Activated CD4-positive, alpha-beta T cell treated with anti-CD3 and anti-CD28 coated beads, Interleukin-2, amount 50 U/mL, for 1 hour (primary cell): ENCODE measurements at places on chromosomes 4 and X.

GRCh38 chr4:74117024-74117534 is 18.1 kb upstream of the CXCL2 start:
- no peak for DNase-seq

GRCh38 chrX:115423086-115423485 is 133.6 kb downstream of the LUZP4 start:
- DNase-seq, result no peak

- DNase-seq, result peak; percentile 55
Observed at GRCh38 chr4:153521999-153522801, 56.0 kb downstream of the TMEM131L start.

DNA sequence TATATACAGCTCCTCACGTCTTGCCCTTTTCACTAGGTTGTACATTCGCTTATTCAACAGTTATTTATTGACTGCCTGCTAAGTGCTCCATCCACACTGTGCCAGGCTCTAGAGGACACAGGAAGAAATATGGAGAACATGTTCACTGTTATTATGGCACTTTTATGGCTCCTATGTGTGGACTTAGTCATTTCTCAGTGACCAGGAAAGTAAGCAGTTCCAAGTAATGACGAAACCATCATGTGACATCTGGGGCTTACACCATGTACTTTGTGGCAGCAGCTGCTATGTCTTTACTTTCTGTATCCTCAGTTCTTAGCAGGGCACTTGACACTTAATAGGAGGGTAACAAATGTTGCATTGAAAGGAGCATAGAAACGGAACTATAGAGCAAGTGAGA is 278.0 kb downstream of the ANK2 start:
- DNase-seq, result no peak

- no peak for DNase-seq
Observed at GRCh38 chr4:114999880-115000279, 113.5 kb downstream of the NDST4 start.

DNA sequence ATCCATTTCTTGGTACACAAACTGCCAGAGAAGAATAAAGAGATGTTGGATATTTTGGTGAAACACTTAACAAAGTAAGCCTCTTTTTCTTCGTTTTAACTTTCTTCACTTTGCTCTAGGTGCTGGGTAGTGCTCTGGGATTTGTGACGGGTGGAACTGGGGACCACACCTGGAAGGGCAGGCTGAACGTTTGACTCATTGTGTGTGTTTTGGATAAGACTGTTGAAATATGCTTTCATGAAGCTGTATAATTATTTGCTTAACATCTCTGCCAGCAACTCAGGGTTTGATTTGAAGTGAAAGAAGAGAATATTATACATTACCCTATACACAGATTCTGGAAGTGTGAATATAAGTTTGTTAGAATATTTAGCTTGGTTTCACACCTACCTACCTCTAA is 233.2 kb downstream of the ARHGAP10 start:
- no peak for DNase-seq

GRCh38 chrX:148534291-148534690 is 33.9 kb downstream of the AFF2 start:
- no peak for DNase-seq

DNA sequence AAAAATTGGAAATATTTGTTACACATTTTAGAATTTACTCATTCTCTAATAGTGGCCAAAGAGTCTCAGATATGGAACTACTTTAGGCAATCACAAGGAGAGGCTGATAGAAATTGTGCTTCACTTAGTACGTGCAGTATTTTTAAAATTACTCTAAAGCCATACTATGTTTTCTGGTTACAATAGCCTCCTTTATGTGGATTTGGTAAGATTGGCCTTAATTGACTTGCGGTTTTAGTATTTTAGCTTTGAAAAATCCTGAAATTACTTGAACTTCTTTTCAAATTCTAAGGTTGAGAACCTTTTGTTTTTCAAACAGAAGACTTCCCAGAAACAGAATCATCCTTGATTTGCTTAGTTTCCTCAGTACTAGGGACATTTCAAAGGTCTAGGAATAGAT is 215.2 kb downstream of the SLC4A4 start:
- DNase-seq, result no peak

DNA sequence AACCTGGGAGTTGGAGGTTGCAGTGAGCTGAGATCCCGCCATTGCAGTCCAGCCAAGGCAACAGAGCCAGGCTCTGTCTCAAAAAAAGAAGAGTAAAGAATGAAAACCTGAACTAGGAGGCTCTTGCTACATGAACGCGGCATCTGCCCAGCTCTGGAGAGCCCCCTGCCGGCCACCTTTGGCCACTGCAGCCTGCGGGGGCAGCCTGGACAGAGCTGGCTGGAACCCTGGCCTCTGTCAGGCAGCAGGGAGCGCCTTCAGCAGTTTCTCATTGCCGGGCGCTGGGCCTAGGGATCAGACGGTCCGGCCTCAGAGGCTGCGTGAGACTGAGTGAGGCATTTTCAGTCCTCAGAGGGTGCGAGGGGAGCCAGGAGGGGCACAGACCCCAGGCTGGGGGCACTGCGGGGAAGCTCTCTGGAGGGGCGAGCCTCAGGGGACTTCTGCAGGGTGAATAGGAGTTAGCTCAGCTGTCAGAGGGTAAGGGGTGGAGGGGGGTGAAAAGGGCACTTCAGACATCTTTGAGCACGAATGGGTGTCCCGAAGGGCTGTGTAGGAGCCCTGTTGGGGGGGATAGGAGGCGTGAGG is 17.5 kb downstream of the DOK7 start:
- DNase-seq, result peak; percentile 73

DNA sequence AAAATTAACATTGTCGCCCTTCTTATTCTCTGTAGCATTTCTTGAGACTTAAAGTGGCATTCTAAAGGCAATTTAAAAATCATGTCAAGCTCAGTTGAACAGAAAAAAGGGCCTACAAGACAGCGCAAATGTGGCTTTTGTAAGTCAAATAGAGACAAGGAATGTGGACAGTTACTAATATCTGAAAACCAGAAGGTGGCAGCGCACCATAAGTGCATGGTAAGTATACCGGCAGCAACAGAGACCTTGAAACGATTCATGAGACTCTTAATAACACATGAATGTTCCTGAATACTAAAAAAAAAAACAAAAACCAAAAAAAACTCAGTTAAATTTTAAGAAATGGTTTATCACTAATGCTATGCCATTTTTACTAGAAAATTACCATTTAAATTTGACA is 82.4 kb upstream of the HPRT1 start:
- DNase-seq, result peak; percentile 4

- DNase-seq, result no peak
Observed at GRCh38 chrX:84865113-84865512, 138.6 kb upstream of the APOOL start.

DNA sequence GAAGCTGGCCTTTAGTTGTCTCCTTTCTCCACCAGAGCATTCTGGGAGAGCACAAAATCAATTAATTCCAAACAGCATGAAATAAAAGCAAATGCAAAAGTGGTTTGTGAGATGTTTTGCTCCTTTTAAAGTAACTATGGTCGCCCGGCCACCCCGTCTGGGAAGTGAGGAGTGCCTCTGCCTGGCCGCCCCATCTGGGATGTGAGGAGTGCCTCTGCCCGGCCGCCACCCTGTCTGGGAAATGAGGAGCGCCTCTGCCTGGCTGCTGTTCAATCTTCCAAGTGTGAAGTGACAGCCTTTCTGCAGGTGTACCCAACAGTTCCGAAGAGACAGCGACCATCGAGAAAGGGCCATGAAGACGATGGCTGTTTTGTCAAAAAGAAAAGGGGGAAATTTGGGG is 381.3 kb upstream of the FGF16 start:
- DNase-seq, result no peak

DNA sequence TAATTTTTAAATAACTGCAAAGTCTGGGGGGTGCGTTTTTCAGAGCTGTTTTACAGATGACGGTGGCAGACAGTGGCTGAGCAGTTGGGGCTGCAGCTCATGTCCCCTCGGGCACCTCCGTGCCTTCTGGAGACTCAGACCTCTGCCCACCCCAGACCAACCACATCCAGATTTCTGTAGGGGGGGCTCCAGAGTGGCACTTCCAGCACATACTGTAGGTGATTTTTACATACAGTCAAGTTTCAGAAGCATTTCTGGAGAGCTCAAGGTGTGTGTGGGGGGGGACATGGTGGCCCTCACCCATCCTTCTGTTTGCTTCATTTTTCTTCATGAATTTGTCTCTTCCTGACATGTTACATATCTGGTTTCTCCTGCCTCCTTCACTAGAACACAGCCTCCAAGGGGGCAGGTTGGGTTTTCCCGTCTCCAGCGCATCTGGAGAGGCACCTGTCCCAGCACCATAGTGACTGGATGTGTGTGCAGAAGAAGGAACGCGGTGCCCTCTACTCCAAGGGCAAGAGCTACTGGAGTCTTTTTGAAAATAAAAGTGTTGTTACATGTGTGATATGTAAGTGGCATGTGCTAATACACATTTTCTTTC is 37.5 kb downstream of the TMEM271 start:
- DNase-seq, result no peak

DNA sequence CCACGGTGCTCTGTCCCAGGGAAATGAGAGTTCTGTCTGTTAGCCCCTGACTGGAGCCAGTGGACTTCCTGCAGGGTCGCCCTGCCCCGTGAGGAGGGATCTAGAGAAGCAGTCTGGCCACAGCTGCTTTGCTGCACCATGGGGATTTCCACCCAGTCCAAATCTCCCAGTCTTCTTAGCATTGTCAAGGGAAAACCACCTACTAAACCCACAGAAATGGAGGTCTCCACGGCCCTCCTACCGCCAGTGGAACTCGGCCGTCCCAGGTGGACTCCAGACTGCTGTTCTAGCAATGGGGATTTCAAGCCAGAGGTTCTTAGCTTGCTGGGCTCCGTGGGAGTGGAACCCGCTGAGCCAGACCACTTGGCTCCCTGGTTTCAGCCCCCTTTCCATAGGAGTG is 133.3 kb upstream of the PCDH7 start:
- no peak for DNase-seq

DNA sequence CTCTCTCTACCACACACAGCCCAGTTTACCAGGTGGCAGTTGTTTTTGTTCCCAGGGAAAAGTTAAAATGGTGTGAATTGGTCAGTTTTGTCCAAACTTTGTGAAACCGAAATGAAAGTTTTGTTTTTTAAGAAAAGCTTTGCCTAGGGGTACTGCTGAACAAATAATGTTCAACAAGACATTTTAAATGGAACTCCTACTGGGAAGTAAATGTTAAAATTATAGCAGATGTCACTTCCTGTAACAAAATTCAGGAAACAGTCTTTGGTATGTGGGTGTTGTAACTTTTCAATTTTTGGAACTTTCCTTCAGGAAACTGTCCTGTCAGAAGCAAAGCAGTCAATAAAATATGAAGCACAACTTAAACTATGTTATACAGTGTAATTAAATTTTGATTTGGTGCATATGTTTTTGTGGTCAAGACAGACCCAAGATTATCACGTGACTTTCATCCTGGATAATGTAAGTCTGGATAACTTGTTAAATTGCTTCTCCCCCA is 79.5 kb downstream of the AFF1 start:
- no peak for DNase-seq

DNA sequence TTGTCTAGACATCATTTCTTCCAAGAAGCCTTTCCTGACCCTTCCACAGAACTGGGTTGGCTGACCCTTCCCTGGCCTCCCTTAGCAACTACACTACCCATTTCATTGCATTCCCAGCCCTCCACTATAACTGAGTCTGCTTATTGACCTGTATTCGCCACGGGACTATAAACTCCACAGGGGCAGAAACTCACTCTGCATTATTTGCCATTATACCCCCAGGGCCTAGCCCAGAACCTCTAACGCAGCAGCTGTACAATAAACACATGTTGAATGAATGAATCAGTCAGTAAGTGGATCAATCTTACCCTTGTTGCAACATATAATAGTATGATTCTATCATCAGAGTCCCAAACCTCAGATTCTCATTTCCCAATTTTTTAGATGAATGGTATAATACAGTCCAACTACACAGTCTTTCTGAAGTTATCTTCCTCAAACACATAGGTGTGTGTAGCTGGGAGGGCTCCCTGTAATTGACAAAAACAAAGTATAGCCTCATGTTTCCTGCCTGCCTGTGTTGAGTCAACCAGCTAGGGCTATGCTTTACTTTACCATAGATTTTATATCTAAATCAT is 209.3 kb downstream of the CHIC2 start:
- DNase-seq, result no peak

- peak; percentile 4 for DNase-seq
Observed at GRCh38 chrX:15815779-15816437, 25.6 kb downstream of the ZRSR2 start.

DNA sequence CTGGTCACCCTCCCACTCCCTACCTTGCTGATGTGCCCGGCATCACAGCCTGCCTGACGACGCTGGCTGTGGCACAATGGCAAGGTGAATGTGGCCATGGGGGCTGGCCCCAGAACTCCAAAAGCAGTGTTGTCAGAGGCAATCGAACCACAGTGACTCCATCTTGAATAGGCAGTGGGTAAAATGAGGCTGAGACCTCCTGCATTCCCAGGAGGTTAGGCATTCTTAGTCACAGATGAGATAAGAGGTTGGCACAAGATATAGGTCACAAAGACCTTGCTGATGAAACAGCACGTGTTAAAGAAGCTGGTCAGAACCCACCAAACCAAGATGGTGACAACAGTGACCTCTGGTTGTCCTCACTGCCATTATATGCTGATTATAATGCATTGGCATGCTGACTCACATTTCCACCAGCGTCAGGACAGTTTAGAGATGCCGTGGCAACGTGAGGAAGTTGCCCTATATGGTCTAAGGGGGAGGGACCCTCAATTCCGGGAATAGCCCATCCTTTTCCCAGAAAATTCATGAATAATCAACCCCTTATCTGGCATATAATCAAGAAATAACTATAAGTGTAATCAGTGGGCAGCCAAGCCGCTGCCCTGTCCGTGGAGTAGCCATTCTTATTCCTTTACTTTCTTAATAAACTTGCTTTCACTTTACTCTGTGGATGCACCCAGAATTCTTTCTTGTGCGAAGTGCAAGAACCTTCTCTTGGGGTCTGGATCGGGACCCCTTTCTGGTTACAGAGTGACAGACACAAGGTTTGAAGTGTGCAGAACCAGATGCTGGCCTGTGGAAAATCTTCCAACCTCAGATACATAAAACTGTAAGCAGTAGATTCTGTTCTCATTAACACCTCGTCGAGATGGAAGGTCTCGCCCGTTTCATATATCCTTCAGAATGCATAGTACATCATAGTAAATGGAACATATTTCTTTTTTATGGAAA is 26.8 kb upstream of the CLDN24 start:
- DNase-seq, result no peak

- no peak for DNase-seq
Observed at GRCh38 chr4:114783215-114783595, 184.6 kb downstream of the UGT8 start.

GRCh38 chr4:158182736-158183135 is 9.9 kb upstream of the GASK1B start:
- no peak for DNase-seq

GRCh38 chrX:19514791-19515614 is at the start of gene MAP3K15:
Gene MAP3K15, minus strand, starts transcription at chrX:19515508. Its CDS starts 247 bp downstream, at chrX:19515261.
- DNase-seq, result no peak

- no peak for DNase-seq
Observed at GRCh38 chr4:123966990-123967769, 570.6 kb downstream of the SPRY1 start.
